NCI-H1048 (cell line): ENCODE measurements at places on chromosomes 2 and 18.

- DNase-seq: no peak
Observed at GRCh38 chr2:142217804-142218203, 87.0 kb upstream of the LRP1B start.

GRCh38 chr18:59909289-59910036 lies 9.7 kb downstream of the PMAIP1 start:
- DNase-seq: no peak

GRCh38 chr2:48532824-48533223 lies 2.9 kb downstream of the STON1 start:
- no peak for DNase-seq

DNA sequence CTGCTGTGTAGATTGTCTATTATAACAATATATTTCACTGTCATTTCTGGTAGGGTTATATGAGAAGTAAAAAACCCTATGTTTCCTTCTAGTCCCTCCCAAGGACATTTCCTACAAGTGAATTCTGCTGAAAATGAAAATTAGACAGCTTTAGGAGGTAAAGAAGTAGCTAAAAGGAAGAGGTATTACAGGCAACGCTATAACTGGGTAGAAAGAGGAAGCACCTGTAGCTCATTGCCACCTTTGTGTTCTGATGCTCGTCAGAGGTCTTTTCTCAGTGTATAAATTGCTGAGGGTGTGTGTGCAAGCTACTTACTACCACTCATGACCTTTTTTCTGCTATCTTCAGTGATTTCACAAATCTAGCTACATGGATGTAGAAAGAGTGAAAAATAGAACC lies 1.4 kb downstream of the DNAJC10 start:
- no peak for DNase-seq

DNA sequence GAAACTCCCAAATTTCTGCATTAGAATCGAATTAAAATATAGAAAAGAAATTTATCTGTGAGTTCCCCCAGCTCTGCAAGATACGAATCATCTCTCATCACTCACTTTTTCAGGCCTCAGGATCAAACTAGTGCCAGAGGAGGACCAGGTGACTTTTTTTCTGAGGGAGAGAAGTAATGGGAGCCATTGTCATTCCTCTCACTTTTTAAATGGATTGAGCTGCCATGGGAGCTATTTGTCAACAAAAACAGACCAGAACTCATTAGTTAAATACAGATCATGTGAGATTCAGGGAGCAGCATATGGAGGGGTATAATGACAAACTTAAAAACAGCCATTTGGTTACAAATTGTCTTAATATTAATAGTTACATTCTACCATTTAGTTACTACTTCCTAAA lies 594.4 kb downstream of the DPP10 start:
- no peak for DNase-seq

- no peak for DNase-seq
Observed at GRCh38 chr2:89833780-89834117, 1142.3 kb downstream of the RPIA start.

DNA sequence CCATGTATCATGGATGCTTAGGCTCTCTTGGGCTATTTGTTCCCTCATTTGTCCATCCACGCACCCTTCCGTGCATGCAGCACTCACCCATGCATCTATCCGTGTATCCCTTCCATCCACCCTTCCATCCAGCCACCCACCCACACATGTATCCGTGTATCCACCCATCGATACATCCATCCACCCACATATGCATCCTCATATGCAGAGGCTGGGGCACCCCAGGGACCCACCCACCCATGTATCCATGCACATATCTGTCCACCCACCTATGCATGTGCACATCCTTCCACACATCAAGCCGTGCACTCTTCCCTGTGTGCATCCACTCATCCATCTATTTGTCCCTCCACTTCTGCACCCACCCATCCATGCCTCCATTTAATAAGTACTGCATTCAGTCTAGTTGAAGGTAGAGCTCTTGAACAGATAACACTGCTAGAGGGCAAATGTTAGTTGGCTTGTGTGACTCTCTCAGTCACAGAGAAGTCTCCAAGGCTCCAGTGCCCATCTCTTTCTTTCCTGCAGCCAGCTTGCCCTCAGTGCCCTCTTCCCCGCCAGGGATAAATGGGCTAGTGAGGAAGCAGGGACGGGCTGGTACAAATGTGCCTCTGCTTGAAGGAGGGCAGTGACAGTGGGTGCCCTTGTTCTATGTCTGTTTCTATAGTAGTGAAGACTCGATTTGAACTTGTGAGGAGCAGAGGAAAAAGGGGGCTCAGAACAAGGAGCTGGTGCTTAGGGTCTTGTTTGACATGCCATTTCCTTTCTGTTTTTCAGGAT lies 61.5 kb downstream of the EMILIN2 start:
- DNase-seq: no peak

GRCh38 chr2:69271831-69272257 lies 115.2 kb downstream of the GFPT1 start:
- DNase-seq: no peak

DNA sequence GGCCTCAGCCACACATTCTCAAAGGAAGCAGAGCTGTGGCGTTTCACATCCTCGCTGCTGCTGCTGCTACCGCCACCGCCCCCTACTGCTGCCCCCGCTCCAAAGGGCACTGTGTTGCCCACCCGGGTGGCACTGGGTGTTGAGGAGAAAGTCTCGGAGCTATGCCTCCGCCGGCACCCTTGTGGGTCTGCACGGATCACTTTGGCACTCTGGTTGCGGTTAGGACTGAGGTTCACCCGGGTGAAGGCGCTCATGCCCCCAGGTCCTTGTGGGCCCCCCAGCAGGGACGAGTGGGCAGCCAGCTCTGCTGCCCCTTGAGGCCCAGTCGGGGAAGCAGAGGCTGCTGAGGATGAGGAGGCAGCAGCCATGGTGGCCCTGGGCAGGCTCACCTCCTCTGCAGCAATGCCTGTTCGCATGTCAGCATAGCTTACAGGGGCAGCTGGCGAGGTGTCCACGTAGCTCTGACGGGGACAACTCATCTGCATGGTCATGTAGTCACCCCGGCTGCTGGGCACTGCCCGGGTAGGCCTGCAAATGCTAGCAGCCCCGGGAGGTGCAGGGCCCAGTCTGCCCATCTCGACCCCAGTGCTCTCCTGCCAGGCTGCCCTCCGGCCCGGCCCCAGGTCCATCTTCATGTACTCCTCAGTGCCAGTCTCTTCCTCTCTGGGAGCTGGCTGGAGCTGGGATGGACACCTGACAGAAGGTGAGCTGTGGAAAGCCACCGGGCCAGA lies 4.2 kb downstream of the IRS1 start:
- no peak for DNase-seq
